ENCODE measurements at places on chromosomes 12 and 14. TPM values are rescaled to one million over a fixed set of nuclear protein-coding genes. Genes with fewer than 3 reads are reported as not detected.
A peak's percentile ranks its signal among the peaks of the same experiment; 100 is the strongest.

GRCh38 chr14:20836668-20837338 lies 34.2 kb upstream of the RNASE1 start:
- H3K4me3 ChIP-seq: no peak overlapping the region
- peak; percentile 37 for DNase-seq
- H3K27me3 ChIP-seq: no peaks in the 10 kb centered on the region
- no peak overlapping the region for H3K27ac ChIP-seq
- H3K36me3 ChIP-seq: no peaks in the 10 kb centered on the region

GRCh38 chr12:94244165-94245133 lies 96.1 kb downstream of the PLXNC1 start:
- DNase-seq: no peak
- H3K27ac ChIP-seq: peak overlapping the region; percentile 5
- no peaks in the 10 kb centered on the region for H3K36me3 ChIP-seq
- H3K27me3 ChIP-seq: no peaks in the 10 kb centered on the region
- peaks cover 13% of the 10 kb centered on the region for H3K4me1 ChIP-seq

The MYL6 gene
- 3,376 TPM for polyA plus RNA-seq

GRCh38 chr14:63544591-63545299 lies 1.6 kb upstream of the PPP2R5E start:
- H3K4me1 ChIP-seq: peaks cover 2% of the 10 kb centered on the region
- H3K4me3 ChIP-seq: no peak overlapping the region
- H3K36me3 ChIP-seq: peaks cover 3% of the 10 kb centered on the region
